ENCODE measurements at places on chromosomes 5 and 9.

DNA sequence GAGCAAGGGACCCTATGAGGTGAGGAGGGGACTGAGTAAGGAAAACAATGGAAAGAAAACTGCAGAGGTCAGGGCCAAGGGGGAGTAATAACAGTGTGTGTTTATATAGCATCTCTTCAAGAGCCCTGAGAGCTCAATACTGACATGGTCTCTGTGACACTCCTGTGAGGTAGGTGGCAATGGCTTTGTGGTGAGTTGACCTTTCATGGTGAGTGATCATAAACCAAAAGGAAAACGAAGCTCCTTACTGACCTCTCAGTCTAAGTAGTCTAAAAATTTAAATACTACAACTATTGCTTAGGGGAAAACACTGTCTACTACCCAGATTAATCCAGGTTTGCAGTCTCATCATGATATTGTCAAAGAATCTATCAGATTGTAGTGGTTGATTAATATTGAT, 130.9 kb downstream of the SNCAIP start:
- DNase-seq: no peak

DNA sequence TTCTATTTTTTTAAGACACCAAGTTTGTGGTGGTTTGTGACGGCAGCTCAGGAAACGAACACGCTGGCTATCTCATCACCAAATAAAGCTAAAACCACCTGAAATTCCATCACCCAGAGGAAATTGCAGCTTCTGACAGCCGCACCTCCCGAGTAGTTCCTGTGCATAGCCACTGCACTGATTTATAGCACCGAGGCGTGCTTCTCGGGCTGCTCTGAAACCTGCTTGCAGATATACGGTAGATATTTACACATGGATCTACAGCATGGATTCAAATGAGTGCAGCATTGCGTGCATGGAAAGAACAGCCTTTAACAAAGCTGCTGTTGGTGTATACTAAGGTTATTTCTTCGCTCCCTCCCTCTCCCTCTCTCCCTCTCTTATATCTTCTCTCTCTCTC, 153.8 kb downstream of the PHF2 start:
- no peak for DNase-seq

- DNase-seq: no peak
Observed at GRCh38 chr5:126866851-126867636, 90.1 kb downstream of the LMNB1 start.

DNA sequence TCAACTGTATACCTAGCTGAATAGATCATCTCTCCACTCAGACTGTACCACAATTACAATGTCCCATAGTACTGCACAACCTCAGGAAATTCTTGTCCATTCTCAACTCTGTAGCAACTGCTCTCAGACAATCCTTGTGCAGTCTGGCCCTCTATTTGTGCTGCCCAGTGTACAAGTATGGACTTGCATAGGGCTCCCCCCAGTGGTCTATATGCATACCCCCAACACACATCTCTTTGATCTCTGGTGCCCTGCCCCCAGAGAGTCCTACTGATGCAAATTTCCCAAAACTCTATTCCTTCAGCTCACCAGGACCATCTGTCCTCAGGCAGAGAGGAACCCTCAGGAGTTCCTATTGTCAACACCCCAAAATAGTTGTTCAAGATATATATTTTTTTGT, 205.3 kb downstream of the SLCO4C1 start:
- DNase-seq: no peak

DNA sequence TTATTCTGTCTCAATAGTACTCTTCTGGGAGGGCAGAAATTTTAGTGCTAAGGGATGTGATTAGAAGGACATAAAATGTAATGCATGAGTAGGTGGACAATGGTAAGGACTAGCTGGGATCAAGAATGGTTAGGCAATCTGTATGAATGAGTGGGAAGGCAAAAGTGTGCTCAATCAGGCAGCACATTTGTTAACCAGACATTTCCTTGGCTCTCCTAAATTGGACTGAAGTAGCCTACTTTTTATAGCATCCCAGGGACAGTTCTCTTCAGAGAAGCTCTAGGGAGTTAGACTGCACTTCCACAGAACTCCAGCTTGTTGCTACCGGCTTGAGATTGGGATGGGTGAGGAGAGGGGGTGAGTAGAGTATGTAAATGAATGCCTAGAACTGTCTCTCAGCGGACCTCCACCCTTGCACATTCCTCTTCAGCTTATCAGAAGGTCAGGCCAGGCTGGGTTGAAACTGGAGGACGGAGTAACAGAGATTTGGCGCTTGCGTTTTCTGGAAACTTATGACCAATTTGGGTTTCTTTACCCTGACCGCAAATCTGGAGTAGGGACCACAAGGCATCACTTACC, 19.0 kb upstream of the ARL14EPL start:
- DNase-seq: no peak

GRCh38 chr9:98838155-98838867, 30.8 kb downstream of the GALNT12 start:
- DNase-seq: no peak

- no peak for DNase-seq
Observed at GRCh38 chr5:124240732-124241131, 505.7 kb downstream of the ZNF608 start.

- DNase-seq: no peak
Observed at GRCh38 chr9:26756881-26757280, 135.7 kb downstream of the CAAP1 start.

DNA sequence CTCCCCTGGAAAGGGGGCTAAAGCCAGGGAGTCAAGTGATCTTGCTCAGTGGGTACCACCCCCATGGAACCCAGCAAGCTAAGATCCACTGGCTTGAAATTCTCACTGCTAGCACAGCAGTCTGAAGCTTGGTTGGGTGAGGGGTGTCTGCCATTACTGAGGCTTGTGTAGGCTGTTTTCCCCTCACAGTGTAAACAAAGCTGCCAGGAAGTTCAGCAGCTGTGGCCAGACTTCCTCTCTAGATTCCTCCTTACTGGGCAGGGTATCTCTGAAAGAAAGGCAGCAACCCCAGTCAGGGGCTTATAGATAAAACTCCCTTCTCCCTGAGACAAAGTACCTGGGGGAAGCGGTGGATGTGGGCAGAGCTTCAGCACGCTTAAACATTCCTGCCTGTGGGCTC, 17.1 kb upstream of the EPB41L4A start:
- no peak for DNase-seq

GRCh38 chr5:139847091-139847490, 51.5 kb downstream of the PSD2 start:
- no peak for DNase-seq

GRCh38 chr5:85441156-85441555, 1056.5 kb upstream of the EDIL3 start:
- DNase-seq: no peak

- no peak for DNase-seq
Observed at GRCh38 chr9:112971415-112971814, 40.6 kb downstream of the ZNF883 start.

DNA sequence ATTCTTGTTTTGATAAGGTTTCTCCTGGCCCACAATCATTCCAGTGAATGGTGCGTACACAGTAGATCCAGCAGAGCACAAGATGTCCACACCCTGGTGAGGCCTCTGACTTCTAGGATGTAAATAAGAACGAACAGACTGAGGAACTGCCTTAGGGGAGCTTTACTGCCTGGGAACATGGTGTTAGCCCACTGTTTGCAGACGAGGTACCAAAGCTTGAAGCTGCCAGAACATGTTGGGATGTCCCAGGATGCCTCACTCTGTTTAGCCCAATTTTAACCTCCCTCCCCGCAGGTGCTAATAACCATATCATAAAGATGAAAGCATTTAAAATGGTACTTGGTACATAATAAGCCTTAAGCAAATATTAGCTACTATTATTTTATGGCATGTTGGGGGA, 3.5 kb downstream of the LECT2 start:
- no peak for DNase-seq

- no peak for DNase-seq
Observed at GRCh38 chr5:105940181-105940580, 1730.6 kb downstream of the EFNA5 start.

- DNase-seq: no peak
Observed at GRCh38 chr5:102807878-102808502, 52.9 kb downstream of the PAM start.

DNA sequence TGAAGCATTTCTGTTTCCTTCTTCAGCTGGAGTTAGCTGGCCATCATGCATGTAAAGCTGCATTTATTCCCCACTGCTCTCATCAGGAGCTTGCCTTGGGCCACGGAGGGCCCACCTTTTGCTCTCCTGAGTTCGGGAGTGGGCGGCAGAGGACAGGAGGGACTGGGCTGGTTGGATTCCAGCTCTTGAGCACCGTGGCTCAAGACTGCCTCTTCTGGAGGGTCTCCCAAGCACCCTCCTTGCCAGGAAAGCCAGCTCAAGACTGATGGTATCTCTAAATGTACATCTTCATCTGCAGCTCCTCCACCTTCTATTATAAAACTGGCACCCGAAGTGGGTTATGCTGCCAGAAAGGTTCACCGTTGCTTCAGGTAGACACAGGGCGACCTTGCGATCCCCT, 399.6 kb upstream of the IRX1 start:
- DNase-seq: no peak

- peak; percentile 22 for DNase-seq
Observed at GRCh38 chr5:158695595-158696330, 404.0 kb downstream of the EBF1 start.

GRCh38 chr5:116576053-116576713, 1.6 kb upstream of the SEMA6A start:
- DNase-seq: no peak

GRCh38 chr9:37899041-37899440, 4.9 kb downstream of the SLC25A51 start:
- no peak for DNase-seq

DNA sequence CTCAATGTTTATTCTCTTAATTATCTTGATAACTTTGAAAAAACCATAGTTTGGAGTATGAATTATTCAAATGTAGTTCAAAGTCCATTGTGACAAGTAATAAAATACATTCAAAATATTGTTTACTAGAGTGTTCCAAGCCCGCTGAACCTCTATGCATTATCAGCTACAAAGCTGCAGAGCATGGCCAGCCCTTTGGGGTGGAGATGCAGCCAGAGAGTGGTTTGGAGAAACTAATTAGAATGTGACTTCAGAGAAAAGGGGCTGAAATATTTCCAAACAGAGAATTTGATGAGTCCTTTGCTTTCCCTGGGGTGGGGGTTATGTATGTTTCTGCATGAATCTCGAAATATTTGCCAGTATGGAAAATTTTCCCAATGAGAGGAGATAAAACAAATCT, 211.3 kb downstream of the NTRK2 start:
- no peak for DNase-seq

DNA sequence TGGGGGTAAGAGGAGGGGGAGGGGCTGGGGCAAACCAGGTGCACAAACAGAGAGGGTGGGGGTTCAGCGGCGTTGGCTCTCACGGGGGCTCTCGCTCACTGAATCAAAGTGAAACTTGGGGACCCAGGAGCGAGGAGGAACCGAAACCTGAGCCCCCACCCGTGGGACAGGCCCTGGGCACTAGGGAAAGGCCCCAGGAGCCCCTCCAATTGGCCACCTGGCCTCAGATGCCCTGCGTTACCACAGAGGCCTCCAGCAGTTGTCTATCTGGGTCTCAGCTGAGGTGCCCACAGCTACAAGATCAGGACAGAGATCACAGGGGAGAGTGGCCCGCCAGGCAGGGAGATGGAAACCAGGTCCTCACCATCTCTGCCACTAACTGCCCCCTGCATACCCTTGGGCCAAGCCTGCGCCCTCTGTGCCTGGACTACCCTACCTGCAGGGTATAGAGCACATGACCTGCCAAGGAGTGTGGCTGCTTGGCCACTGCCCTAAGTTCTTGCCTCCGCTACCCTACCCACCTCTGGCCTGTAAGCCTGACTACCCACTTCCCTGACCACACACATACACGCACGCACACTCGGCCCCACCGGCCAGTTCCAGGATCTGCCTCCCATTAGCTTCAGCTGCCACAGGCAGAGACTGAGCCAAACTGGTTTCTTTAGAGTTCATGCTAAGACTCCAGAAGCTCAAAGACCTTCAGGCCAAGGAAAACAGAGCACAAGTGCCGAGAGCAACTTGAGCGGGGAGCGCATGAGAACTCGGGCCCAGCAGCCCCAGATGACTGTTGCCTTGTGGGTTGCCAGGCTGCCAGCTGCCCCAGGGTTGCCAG, 39.9 kb downstream of the PAX5 start:
- no peak for DNase-seq

GRCh38 chr5:64861281-64861680, 92.6 kb downstream of the CWC27 start:
- DNase-seq: no peak

GRCh38 chr5:174556756-174557155, 167.6 kb upstream of the MSX2 start:
- no peak for DNase-seq

- no peak for DNase-seq
Observed at GRCh38 chr5:78293851-78294247, 649 bp downstream of the AP3B1 start.

- DNase-seq: peak; percentile 62
Observed at GRCh38 chr9:125763394-125763801, 16.2 kb downstream of the PBX3 start.

- DNase-seq: no peak
Observed at GRCh38 chr5:59098743-59099142, 515.9 kb downstream of the RAB3C start.

- DNase-seq: no peak
Observed at GRCh38 chr5:132675936-132676689, 2.3 kb downstream of the IL4 start.

DNA sequence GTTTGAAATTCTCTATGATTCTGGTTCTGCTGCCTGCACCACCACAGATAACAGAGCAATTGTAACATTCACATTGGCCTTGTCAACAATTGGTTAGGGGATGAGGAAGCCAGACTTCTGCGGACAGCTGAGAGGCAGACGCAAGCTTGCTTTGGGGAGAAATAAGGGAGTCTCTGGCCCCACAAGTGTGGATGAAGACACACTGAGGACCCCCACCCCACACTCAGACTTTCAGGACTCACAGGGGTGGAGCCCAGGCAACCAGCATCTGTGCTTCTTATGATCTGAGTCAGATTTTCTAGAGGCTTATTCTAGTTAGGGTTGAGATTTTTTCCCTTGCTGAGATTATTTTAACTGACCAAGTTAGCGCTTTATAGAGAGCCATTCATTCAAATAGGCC, 140.3 kb upstream of the IRX2 start:
- DNase-seq: no peak

GRCh38 chr9:81417941-81418340, 271.4 kb downstream of the TLE1 start:
- DNase-seq: no peak

DNA sequence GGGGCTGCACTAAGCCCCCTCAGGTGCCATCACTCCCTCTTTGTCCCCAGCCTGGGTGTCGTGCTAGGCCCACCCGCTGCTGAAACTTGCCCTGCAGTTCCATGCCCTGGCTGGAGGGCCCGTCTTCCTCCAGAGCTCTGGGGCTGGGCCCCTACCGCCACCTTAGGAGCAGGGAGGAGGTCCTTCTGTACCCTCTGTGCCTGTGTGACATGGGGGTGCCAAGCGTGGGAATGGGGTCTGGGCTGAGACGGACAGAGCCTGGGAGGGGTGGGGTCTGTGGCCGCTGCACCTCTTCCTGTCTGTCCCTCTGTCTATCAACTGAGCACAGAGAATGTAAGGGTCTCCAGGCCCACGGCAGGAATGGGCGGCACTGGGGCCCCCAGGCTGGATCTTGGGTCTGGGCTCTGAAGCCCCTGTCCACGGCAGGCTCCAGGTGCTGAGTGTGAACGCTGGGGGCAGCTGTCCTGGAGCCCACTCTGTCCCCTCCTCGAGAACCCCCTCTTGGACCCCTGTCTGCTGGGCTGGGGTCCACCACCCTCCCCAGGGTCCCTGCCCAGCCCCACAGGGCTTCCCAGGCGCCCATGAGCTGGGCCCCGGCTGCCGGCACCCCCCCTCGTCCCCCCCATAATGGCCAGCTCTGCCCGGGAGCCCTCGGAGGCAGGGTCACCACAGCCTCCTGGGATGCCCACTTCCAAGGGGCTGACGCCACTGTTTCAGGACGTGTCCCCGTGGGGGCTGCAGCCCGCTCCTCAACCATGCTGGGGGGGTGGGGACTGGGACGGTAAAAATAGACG, 15.8 kb upstream of the NRARP start:
- no peak for DNase-seq

Measured in KG1 (cell line).